SW480 (cell line): ENCODE measurements at places on chromosomes 2 and 18.

DNA sequence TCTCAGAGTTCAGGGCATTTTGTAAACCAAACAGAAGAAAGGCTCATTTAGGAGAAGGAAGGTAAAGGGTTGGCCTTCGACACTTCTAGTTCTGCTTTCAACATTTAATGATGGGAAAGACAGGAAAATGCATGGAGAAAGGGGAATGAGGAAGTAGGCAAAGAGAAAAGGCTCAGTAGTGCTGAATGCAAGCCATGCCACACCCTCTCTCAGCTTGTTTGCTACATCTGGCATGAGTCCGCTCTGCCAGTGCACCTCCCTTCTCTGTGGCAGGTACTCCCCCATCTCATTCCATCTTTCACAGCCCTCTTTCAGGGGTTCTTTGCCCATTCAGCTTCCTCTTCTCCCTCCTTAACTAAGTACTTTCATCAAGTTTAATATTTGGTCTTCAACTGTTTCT is 120.9 kb upstream of the ITGB6 start:
- peak; percentile 17 for DNase-seq

DNA sequence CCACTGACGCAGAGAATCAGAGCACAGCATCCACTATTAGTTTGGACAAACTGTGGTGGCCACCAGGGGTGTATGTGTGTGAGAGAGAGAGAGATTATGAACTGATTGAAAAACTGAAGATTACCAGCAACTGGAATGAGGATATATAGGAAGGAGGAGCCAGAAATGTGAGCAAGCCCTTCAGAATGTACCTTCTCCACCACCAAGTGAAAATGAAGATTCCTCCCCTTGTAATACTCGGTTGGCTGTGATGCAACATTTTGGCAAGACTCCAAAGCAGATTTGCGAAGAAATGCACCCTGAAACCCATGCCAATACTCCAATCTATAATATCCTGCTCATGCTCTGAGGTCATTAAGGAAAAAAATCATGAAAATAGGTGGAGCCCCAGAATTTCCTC is 121.2 kb upstream of the SLC35G4 start:
- DNase-seq = no peak

DNA sequence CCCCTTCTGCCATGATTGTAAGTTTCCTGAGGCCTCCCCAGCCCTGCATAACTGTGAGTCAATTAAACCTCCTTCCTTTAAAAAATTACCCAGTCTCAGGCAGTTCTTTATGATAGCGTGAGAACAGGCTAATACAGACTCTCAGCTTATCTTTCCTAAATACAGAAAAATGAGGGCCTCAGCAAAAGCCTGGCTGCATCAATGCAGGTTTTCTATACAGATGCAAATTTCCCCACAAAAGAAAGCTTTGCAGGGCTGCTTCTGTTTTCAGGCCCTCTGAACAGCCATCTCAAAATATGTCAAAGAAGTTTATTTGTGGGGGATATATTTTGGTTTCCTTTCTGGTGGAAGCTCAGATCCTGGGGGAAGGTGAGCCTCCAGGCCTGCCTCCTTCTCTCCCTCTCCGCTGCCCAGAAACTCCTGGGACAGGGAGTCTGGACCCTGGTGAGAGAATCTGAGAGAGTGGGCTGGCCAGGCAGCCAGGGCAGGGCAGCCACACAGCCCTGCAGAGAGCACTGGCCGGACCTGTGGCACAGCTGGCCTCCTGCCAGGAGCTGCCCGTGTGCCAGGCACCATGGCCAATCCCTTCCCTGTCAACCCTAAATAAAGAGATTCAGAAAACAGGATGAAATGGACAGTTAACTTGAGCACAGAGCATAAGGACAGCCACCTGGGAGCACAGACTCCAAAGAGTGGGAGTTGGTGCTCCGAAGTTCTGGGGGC is 21.6 kb upstream of the AGXT start:
- no peak for DNase-seq

DNA sequence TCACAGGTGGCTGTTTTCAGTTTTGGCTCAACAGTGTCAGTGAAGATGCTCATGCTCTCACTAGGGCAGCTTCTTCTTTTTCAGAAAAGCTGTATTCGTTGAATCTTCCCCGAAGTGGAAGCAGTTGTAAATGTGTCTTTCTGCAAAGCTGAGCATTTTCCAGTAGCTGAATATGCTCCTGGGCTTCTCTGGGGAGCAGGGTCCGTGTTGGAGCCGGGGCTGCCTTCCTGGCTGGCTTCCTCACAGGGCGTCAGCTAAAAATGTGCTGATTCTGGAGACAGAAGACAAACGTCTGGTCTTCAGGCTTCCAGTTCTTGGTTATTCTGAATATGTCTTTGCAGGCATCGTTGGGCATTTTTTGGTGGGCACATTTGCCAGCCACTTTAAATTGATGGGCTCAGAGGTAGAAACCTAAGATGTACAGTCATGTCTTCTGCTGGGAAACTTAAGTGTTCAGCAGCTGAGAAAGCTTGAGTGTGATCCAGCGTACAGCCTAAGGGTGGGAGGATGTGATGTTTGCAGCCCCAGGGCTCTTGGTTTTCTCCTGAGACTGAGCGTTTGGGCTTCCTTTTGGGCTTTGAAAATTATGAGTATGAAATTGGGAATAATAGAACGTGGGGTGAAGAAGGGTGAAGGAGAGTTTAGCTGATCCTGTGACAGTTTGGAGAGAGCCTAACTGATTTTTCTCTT is 19.0 kb downstream of the SETBP1 start:
- no peak for DNase-seq

GRCh38 chr2:196568506-196568905 is 71.0 kb upstream of the CCDC150 start:
- DNase-seq = no peak
